ENCODE measurements at places on chromosomes 16 and 17. TPM values are rescaled to one million over a fixed set of nuclear protein-coding genes. Genes with fewer than 3 reads are reported as not detected.

Gene OTOP2
- total RNA-seq: not detected

- no peak for DNase-seq
Measured at GRCh38 chr17:1951920-1952319, 73.2 kb downstream of the RTN4RL1 start.

Gene ABCA9
- 7.8 TPM for total RNA-seq

DNA sequence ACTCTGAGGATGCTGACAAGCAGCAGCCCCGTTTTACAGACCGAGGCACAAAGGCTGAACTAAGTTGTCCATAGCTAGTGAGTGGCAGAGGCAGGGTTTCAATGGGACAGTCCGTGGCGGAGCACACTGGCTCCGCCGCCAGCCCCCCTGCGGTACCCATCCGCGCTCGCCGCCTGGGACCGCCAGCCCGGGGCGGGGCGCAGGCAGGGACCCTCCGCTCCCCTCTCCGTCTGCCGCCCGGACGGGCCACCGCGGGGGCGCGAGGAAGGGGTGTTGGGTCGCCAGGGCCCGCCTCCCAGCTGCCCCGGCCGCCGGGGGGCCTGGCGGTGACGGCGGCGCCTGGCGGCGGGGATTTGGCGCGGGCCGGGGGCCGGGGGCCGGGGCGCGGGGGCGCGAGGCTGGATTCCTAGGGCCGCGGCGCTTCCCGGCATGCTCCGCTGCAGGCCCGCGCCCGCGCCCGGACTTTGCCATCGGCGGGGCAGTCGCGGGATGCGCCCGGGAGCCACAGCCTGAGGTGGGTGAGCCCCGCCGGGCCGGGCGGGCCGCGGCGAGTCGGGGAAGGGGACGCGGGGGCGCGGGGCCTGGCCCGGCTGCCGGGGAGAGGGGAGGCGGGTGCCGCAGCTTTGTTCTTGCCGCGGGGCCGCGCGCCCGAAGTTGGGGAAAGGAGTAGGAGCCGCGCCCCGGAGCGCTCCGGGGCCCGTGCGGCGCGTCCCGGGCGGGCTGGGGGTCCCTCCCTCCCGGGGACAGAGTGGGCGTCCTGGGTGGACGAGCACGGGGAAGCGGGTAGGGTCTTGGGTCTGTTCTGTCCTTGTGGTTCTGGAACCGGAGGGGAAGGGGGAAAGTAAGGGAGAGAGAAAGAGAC, at the start of gene TMEM98:
TSS of gene TMEM98 (plus strand) at position 430 of the 862 bp plus-strand sequence. CDS start 3,376 bp downstream, outside the sequence.
- DNase-seq: no peak

- no peak for DNase-seq
Measured at GRCh38 chr16:8663192-8664089, 11.0 kb upstream of the ABAT start.

GRCh38 chr16:80390871-80391489, 149.8 kb upstream of the DYNLRB2 start:
- DNase-seq: no peak

Gene PIPOX
- total RNA-seq: not detected

- peak; percentile 37 for DNase-seq
Measured at GRCh38 chr17:46783031-46783593, 35.4 kb downstream of the WNT3 start.

GRCh38 chr17:73384926-73385325, 73.1 kb upstream of the CDC42EP4 start:
- DNase-seq: no peak

- peak; percentile 61 for DNase-seq
Measured at GRCh38 chr17:75069783-75070182, 18.0 kb upstream of the SLC16A5 start.

DNA sequence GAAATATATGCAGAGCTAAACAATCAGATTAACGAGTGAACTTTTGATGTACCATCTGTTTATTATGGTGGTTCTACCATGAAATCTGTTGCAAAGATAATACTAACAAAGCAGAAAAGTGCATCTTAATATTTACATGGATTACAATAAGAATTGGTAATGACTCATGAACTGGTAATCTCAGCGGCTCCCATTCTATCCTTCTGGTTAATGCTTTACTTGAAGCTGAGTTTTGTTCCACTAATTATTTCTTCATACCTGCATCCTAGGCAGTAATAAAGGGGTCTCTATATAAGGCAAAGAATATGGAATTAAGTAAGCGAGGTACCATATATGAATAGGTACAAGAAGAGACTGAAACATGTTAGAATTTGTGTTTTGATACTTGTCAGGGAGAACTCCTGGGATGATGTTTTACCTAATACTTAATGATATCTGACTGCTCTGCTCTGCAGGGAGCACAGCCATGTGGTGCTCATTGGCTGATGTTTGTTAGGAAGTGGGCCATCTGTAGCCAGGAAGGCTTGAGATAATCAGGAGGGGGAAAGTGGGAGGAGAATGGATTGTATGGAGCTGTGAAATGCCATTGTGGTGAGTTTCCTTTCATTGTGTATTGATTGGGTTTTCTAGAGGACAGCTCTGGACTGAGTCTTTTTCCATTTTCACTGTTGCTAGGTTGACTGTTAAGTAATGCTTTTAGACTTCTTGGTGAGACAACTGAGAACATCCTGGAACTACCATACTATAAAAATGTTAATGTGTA, 52.6 kb downstream of the MAP2K6 start:
- no peak for DNase-seq

- DNase-seq: peak; percentile 82
Measured at GRCh38 chr16:85306071-85306792, 194.0 kb upstream of the CIBAR2 start.

Gene FNDC8
- total RNA-seq: not detected

- DNase-seq: peak; percentile 52
Measured at GRCh38 chr16:19926449-19927390, 42.1 kb upstream of the GPRC5B start.

Gene CDT1
- total RNA-seq: 16.6 TPM

DNA sequence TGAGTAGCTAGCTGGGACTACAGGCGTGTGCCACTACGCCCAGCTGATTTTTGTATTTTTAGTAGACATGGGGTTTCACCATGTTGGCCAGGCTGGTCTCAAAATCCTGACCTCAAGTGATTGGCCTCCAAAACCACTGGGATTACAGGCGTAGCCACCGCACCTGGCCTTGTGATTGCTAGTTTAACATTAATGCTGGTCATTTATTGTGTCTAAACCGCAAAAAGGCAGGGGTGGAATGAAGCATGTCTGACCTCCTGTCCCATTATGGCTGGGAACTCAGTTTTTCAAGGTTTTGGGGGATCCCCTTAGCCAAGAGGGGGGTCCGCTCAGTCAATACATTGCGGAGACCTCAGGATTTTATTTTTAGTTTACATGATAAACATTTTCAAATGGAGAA, 10.7 kb upstream of the CNGB1 start:
- DNase-seq: no peak
